Stimulated activated CD8-positive, alpha-beta memory T cell treated with anti-CD3 and anti-CD28 coated beads, Interleukin-12 subunit alpha, Interleukin-12 subunit beta, amount 100 ng/mL, for 1 hour (primary cell): ENCODE measurements at places on chromosomes 7 and 10.

DNA sequence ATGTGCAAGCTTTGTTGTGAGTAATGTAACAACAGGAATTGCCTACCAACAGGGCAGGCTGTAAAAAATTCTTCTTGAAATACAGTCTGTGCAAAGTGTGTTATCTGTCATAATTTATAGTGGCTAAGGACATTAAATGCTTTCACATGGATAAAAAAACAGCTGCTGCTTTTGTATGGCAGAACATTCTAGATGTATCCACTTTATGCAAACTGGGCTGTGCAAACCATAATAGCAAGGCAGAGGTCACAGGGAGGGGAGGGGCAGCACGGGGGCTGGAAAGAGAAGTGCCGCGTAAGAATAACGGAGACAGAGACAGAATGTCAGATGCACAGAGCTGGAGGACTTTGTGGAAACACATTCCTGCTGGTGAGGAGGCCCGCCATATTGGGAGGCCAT, 86.1 kb downstream of the VOPP1 start:
- no peak for DNase-seq

GRCh38 chr7:149845257-149845980, 7.2 kb downstream of the ZNF862 start:
- no peak for DNase-seq

- no peak for DNase-seq
Measured at GRCh38 chr10:8056378-8056777, 1.9 kb downstream of the GATA3 start.

- no peak for DNase-seq
Measured at GRCh38 chr7:33590916-33591315, 314.4 kb upstream of the BMPER start.

DNA sequence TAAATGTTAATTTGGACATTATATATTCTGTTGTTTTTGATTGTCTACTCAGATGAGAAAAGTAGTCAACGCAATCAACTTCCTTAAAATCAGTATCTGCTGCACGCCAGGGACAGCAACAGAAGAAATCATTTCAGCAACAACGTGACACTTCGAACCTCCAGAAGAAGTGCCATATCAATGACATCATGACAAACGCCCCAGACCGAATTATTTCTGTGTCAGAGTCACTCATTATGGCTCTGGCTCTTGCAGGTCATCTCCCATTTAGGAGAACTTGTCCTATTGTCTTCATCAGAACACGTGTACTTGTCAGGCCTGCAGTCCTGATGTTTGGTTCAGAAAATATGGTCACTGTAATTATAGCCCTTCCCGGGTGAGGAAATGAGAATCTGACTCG, 276.3 kb downstream of the ADARB2 start:
- no peak for DNase-seq

DNA sequence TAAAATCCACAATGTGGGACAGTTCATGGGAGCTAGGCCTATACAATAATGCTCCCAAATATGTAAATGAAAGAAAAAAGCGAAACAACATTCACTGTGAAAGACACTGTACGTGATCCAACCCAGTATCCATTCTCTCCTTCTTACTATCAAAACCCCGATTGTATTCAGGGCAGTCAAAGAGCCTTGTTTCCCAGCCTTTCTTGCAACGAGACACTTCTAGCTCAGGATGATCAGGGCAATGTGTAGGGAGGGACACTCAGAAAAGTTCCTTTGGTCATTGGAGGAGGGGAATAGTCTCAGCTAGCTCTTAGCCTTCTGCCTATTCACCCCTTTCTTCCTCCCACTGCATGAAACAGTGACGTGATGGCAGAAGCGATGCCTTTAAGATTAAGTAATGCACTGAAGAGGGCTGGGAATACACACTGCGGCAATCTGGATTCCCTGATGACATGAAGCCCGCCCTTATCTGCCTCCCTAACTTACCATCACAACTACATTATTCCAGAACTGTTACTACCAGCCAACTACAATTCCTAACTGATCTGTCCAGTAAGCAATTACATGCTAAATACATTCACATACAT, 27.3 kb downstream of the UBE2H start:
- DNase-seq = no peak

GRCh38 chr7:42233695-42234331, 3.2 kb downstream of the GLI3 start:
- DNase-seq = no peak

DNA sequence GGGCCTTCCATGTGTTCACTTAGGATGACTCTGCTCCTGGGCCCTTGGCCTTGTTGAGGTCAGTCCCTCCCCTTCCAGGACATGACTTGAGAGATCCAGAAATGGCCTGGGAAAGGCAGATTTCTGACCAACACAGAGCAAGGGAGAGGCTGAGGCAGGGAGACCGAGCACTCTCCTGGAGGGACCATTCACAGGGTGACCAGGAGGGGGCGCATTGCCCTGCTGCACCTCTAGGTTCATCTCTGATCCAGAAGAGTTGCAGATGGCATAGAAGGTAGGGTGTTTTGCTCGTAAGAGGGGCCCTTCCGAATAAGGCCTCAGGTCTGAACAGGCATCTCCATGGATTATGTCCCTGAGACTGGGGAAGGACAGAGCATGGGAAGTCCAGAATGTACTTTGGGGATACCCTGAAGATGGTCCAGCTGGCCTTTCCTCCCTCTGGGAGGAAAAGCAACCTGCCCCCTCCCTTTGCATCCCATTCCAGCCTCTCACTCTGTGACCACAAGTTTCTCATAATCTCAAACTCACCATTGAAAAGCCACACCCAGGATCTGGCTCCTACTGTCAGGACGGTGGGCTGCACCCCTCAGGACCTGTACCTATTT, 6.6 kb downstream of the DMBT1 start:
- no peak for DNase-seq

- DNase-seq = peak; percentile 17
Measured at GRCh38 chr10:93376372-93377293, 105.5 kb downstream of the MYOF start.

- no peak for DNase-seq
Measured at GRCh38 chr7:48130658-48131108, 40.6 kb upstream of the ABCA13 start.

DNA sequence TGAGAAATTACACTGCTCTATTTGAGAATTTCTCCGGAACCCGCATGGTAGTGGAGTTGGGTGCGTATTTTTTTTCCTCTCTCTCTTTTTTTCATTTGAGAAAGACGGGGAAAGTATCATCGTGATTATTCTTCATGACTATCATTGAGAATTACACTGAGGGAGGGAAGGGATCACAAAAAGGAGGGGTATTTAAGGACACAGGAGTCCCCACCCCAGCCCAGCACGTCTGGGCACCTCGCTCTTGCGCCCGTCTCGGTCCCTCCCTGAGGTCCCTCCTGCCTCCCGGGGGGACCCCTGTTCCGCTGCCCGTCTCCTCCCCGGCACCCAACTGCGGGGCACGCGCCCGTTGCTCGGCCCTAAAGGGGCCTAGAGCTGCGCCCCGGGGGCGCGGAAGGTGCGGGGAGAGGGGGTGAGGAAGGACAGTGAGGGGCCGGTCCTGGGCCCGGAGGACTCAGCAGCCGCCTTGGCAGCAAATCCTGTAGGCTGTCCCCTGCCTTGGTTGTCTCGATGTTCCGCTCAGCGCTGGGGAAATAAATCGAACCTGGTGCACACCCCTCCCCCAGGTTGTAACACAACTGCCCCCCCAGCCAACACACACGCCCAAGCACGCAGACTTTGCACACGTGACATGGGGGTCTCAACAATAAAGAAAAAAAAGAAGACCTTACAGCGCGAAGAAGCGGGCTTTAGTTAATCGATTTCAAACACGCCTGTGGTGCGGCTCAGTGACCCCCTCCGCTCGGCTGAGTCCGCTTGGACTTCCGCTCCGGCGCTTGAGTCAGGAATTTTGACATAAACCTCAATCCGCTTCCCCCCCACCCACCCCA, 18.6 kb upstream of the GATA3 start:
- no peak for DNase-seq

DNA sequence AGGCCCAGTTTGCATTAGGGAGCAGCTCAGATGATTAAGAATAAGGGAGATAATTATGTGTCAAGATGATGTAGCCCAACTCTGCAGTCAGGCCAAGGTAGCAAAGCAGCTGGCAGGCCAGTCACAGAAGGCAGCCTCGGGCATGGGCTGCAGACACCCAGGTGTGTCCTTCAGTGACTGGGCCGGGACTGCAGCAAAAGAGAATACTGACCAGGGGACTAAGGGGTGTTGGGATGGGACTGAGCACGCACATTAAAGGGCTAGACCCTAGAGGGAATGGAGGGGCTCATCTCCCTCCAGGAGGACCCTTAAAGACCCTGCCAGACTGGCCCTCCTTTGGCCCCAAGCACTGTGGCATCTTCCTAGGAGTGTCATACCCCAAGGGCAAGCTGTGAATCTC, 38.7 kb downstream of the PAX2 start:
- no peak for DNase-seq

DNA sequence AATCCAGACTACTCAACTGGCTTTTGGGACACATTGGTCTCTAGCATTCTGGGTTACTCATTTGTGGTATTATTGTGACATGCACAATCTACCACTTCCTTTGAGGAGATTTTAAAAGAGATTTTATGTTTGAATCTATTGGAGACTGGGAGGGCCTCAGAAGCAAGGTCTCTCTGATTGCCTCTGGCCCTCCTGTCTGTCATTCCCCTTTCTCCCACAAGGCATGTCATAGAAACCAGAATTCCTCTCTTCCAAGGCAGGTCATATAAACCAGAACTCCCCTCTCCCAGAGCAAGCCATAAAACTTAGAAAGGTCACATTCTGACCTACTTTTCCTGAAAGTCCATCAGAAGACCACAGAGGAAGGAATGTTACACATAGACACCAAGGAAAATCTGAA, 777.7 kb downstream of the PHTF2 start:
- no peak for DNase-seq

GRCh38 chr7:117072620-117073118, 119.4 kb downstream of the ST7 start:
- DNase-seq = no peak

DNA sequence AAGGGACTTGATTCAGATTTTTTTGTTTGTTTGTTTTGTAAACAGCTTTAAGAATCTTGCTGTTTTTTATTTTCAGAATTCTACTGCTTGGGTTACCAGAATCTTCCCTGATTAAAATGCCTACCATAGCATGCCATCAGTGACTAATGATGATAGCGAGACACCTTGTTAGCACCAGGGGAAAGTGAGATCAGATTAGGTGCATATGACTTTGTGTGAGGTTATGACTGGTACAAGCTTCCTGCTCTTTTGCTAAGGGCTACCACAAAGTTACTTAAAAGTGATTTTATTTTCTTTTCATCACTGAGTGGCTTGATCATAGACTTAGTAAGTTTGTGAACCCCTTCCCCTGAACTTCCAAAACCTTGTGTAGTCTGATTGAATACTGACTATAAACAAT, 93.5 kb downstream of the SND1 start:
- DNase-seq = no peak

GRCh38 chr7:27151931-27152815, at the start of gene HOXA3:
Gene HOXA3, minus strand, starts transcription at chr7:27152583. Its CDS starts 41,943 bp downstream, at chr7:27110640.
- DNase-seq = no peak

GRCh38 chr10:9103301-9103700, 1048.8 kb downstream of the GATA3 start:
- no peak for DNase-seq

GRCh38 chr7:138524259-138524658, 64.2 kb downstream of the TRIM24 start:
- DNase-seq = no peak

- no peak for DNase-seq
Measured at GRCh38 chr10:109343293-109343692, 580.0 kb downstream of the XPNPEP1 start.

DNA sequence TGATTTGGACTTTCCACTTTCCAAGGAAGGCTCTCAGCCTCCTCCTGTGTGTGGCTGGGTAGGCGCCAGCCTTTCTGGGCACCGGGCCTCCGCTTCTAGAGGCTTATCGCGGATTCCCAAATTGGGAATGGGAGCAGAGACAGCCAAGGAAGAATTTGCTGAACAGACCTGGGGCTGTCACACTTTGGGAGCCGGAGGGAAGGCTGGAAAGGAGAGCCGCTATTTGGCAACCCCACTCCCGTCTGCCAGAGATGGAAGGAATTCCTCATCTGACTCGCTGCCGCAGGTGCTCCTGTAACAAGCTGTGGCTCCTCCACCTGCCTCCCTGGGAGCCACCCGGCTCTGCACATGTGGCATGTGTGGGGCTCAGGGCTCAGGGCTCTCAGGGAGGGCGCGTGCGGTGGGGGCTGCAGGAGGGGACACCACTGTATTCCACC, 50.8 kb upstream of the ECHDC3 start:
- DNase-seq = no peak

DNA sequence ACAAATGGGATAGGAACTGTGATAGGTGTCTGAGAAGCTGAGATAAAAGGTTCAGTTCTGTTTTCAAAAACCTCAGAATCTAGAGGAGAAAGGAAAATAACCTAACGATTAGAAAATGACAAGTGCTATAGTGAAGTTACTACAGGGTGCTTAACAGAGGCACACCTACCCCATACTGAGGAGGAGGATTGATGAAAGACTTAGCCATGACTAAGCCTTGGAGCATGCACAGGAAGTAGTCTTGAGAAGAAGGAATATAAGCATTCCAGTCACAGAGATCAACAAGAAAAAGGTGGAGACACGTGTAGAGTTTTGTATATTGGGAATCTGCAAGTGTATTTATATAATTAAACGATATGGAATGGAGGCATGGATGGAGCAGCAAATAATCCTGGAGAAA, 1225.5 kb upstream of the CELF2 start:
- no peak for DNase-seq

GRCh38 chr10:72375585-72375984, 20.9 kb upstream of the DNAJB12 start:
- no peak for DNase-seq

DNA sequence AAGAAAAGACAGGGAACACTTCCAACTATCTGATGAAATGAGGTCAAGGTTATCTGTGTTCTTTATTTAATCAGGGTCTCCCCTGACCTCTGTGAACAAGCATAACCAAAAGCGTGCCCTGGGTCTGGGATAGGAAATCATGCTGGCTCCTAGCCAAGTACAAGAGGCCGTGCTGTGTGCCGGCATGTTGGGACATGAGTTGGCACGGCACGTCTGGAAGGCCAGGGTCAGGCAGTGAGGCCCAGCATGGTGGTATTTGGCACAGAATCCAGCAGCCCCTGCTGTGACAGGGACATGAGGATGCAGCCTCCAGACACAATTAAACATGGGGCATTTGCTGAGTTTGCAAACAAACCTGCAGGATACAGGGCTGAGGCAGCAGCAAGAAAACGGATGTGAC, 320.4 kb downstream of the PLXNA4 start:
- no peak for DNase-seq

- no peak for DNase-seq
Measured at GRCh38 chr7:16711730-16712129, 41.8 kb upstream of the TSPAN13 start.

- DNase-seq = no peak
Measured at GRCh38 chr7:98387544-98388226, 13.2 kb downstream of the BAIAP2L1 start.

GRCh38 chr7:42389697-42390096, 152.7 kb upstream of the GLI3 start:
- DNase-seq = no peak

- no peak for DNase-seq
Measured at GRCh38 chr7:150401861-150402631, 22.9 kb downstream of the ZNF775 start.

GRCh38 chr10:17229717-17229966, 1.6 kb downstream of the VIM start:
- DNase-seq = no peak

- DNase-seq = no peak
Measured at GRCh38 chr10:5534051-5534821, 9.5 kb downstream of the CALML3 start.
